ENCODE measurements at places on chromosomes 3 and 15.

DNA sequence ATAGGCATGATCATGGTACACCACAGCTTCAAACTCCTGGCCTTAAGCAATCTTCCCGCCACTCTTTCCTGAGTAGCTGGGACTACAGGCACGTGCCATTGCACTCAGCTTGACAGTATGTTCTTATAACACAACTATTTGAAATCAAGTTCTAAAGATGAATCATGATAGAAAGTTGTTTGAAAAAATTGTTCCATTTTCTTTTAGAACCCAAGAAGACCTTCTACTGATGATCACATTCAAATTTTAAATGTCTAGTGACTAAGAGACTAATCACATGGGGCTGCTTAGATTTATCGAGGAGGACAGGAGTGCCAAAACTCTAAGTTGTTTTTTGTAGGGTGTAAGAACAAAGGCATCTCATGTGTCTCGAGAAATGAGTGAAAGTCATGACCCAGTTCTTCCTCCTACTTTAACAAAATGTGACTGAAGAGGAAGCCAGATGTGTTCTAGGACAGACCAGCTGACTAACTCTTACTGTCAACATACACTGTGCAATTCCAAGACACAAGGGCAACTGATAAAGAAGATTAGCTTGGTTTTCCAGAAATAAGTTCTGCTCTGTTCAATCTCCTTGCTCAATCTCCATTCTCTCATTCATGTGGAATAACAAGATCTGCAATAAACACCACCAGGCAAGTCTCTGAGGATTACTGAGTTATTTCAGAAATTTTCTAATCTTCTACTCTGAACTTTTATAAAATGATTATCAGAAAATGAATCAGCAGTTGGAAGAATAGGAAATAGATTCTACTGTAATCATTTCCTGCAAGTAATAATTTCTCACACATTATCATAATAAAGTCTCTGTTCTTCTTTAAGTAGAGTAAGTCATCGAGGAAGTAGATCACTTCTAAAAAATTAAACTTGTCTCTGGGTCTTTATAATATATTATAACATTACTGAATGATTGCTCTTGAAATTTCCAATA lies 122.6 kb upstream of the CCNL1 start:
- no peak for DNase-seq

DNA sequence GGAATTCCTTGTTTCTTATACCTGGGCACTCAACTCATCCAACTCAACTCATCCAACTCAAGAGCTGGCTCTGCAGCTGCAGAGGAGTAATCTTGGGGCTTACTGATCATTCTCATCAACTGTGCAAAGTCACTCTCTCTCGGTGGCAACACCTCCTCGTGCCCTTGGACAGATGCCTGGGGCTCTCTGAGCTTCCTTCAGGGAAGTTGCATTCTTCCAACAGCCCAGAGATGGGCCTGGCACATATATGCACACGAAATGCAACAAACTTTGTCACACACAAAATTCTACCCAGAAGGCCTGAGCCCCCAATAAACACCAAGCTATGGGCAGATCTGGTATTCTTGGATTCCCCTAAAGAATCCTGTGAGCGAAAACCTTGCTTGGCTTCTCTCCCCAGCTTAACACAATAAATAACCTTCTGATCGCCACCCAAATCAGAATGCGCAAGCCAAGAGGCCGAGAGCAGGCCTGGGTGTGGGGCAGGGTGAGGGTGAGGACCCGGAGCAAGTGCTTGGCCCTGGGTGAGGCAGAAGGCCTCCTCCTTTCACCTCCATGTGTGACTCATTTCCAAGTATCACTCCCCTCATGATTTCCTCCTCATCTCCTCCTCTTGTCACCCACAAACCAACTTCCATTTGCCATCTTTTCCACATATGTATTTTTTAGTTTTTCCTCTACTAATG lies 15.4 kb downstream of the TGM5 start:
- DNase-seq, result no peak

DNA sequence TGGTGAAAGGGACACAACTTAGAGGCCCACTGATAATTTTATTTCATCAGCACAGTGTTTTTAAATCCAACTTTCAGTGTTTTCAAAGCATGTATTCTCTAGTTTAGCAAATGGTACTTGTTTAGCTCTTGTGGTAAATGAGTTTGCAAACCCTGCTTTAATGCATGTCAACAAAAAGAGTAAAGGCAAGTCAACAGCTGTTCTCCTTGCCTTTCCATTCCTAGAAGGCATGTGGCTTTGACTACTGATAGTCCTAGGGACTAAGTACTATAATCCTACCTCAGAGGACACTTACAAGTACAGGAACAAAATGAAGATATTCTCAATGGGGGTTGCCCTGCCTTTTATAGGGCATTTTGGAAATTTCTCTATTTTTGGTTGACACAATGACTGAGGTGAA lies 13.1 kb downstream of the NPTN start:
- no peak for DNase-seq

- no peak for DNase-seq
Measured at GRCh38 chr3:20230954-20231353, 44.9 kb upstream of the SGO1 start.

GRCh38 chr15:88871313-88871712 lies 24.0 kb downstream of the HAPLN3 start:
- no peak for DNase-seq

- no peak for DNase-seq
Measured at GRCh38 chr15:57415602-57416001, 39.3 kb downstream of the CGNL1 start.

DNA sequence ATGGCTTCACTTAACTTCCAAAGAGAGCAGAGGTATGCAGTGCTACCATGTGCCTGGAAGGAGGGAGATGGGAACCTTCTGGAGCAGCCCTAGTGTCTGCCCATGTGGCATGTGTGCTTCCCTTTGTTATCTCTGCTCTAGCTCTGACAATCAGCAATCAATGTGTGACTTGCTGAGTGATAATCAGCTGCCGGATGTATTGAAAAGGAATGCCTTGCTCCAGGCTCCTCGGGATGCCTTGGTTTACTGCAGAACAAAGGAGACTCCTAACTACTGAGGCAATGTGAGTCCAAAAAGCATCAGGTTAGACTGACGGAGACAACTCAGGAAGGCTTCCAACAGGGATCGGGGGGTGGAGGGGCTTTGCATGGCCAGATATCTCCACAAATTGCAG lies 36.0 kb upstream of the CORO2B start:
- no peak for DNase-seq

DNA sequence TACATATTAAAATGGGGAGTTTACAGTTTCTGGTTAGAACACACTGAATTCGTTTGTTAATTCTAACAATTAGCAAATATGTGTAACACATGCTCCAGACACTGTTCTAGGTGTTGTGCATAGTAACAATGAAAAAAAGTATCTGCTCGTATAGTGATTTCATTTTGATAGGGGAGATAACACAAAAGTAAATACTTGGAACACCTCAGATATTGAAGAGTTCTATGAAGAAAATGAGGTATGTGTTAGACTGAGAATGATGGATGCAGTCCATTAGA lies 6.8 kb upstream of the TMF1 start:
- DNase-seq, result no peak

DNA sequence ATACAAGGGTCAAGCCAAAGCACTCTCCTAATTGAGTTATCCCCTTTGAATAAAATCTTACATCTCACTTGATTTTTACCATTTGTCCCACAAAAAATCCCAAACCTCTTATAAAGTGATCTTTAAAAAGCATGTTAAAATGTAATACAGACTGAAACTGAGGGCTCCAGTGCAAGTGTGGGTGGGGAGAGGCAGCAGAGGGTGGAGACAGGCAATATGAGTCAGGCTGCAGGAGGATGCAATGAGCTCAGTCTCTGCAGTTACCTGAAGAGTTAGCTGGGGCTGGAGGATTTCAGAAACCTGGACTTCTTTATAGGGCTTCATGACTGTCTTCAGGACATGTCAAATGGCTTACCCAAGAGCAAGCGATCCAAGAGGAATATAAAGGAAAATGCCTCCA lies 14.2 kb upstream of the COLQ start:
- no peak for DNase-seq

DNA sequence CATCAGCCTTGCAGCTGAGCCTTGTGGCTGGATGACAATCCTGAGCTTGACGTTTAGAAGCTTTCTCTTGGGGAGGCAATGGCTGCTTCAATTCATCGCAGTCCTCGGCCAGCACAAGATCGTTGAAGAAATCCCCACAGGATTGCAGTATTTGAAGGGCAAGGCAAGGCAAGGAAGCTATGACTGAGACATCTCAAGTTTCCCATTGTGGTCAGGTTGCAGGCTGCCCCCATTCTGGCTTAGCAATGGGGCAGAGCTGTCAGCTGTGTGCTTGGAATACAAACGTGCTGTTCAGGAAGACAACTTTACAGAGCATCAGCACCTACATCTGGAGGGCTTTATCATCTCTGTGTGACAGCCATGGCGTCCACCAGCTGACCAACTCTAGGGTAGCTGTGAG lies 275.9 kb upstream of the TBL1XR1 start:
- DNase-seq, result no peak

- no peak for DNase-seq
Measured at GRCh38 chr15:71425388-71425787, 310.1 kb downstream of the THSD4 start.

GRCh38 chr3:71247958-71248335 lies 335.6 kb downstream of the FOXP1 start:
- DNase-seq, result no peak

DNA sequence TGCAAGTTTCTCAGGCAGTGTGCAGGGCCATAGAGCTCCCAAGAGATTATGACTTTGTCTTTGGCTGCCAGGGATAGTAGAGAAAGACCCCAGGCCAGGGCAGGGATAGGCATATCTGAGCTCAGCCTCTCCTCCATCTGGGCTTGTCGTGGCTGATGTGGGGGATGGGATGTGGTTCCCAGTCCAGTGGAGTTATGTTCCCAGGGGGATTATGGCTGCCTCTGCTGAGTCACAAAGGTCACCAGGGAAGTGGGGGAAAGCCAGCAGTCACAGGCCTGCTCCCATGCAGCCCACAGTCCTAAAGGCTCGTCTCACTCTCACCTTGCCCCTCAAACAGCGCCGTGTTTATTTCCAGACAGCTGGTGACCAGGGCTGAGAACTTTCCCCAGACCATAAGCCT lies 354.9 kb downstream of the SI start:
- no peak for DNase-seq

DNA sequence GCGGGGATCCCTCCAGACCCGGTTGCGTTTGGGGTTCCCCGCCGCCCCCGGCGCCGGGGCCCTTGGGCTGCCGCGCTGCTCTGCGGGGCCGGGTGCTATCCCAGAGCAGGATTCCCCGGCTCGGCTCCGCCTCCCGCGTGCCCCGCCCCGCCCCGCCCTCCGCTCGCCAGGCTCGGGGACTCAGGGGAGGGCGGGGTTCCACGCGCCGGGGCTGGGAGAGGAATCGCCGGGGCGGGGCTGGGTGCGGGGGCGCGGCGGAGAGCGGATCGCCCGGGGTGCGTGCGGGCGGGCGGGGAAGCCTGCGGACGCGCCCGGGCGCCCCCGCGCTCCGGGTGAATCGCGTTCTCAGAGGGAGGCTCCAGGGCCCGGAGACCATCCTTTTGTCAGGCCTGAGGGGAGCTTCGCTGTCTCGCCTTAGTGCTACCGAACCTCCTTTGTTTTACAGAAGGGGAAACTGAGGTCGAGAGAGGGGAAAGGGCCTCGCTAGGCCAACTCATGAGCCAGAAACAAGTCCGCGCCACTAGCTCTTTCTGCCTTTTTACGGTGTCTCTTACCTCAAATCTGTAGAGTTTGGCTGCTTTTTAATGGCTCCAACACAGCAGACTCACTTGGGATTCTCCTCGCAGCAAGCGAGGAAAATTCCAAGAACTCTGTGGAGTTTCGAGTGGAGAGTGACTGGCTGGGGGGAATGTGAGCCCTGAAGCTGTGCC lies at the start of gene TMEM158:
Gene TMEM158, minus strand, starts transcription at position 82 of the 710 bp plus-strand sequence. CDS start 260 bp downstream, outside the sequence.
- DNase-seq, result peak; percentile 89

DNA sequence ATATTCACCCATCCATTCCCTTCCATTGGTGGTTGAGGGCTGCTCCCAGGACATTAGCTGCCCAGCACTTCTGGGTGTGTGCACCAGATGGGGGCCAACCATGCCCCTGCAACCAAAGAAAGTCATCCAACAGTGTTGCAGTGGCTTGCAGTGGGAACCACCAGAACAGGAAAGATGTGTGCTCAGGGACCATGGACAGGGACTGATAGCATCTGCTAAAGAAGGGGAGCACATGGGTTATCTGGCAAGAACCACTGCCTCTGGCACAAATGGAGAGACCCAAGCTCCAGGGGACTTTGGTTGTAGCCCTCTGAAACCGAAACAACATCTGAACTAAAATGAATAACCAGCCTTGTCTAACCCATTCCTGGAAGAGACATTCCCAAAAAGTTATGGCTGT lies 8.1 kb downstream of the DCLK3 start:
- no peak for DNase-seq

GRCh38 chr3:11310258-11310657 lies 38.1 kb downstream of the ATG7 start:
- no peak for DNase-seq

DNA sequence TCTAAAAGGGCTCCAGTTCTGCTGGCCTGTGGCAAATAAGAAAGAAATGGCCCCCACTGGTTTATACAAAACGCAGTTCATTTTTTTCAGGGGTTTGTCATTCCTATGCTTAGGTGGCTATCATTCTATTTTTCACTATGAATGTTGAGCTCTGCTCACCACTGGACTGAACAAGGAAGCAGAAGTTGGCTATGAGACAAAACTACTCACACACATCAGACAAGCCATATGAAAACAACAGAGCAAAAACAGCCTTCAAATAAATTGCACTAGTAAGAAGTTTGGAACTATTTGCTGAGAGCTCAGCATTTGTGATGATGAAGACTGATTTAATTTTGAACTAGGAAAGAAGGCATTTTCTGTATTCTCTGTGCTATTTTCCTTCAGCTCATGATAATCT lies 328.5 kb downstream of the MECOM start:
- no peak for DNase-seq

GRCh38 chr15:80309769-80310384 lies 57.9 kb upstream of the CTXND1 start:
- no peak for DNase-seq

DNA sequence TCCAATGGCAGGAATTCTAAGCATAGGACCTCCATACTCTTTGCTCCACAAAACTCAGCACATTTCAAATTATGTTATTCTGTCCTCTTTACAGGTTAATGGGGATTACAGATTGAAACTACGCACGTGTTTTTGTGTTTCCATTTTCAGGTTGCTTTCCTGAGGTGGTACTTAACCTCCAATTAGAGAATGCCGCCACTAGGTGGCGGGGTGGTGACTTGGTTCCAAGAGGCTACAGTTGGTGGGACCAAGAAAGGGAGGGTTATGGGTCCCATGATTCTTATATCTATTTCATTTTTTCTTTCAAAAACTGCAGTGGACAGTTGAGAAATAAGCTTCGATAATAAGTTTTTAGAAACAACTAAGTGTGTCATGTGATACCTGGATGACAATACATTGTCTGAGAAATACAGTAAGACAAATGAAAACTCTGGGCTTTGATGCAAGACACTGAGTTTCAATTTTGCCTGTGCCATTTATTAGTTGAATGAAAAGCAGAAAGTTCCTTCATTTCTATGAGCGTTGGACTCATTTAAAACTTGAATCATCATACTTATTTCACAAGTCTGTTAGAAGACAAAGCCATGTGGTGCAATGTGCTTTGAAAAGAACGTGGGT lies 539.0 kb downstream of the FGF12 start:
- DNase-seq, result no peak

All from spleen (tissue), 13 donors.